ENCODE measurements at places on chromosomes 4 and X.

- DNase-seq, result no peak
Observed at GRCh38 chrX:153731117-153731844, 6.6 kb downstream of the ABCD1 start.

- DNase-seq, result no peak
Observed at GRCh38 chr4:151667048-151667447, 93.8 kb downstream of the GATB start.

DNA sequence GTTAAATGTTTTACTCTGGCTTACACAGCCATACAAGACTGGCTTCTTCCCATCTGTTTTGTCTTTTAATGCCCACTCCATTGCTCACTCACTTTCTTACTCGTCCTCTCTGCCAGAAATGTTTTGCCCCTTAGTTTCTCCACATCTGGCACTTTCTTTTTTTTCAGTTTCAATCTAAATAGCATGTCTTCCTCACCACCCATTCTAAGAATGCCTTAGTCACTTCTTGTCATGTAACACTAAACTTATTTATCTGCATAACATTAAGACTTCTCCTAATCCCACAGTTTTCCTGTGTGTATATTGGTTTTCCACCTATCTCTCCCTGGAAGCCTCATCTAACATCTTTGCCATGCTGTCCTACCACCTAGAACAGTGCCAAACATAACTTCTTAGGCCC lies 119.3 kb downstream of the ADAMTS3 start:
- no peak for DNase-seq

DNA sequence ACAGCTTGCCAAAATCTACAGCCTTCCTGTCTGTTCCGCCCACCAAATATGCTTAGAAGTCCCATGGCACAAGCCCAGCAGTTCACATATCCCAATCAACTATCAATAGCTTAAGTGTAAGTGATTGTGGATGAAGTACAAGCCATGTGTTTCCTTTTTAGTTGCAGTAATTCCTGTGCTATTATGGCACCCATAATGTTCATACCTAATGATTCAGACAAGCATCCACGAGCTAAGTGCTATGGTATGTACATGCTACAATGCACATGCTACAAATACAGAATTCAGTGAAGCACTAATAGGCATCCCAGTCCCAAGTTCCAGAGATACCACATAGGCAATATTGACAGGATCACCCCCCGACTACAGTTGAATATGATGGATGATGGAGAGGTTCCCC lies 94.5 kb downstream of the PCDH19 start:
- no peak for DNase-seq

- no peak for DNase-seq
Observed at GRCh38 chr4:38921151-38921550, 53.5 kb downstream of the FAM114A1 start.

All from activated CD4-positive, CD25-positive, alpha-beta regulatory T cell treated with anti-CD3 and anti-CD28 coated beads, Interleukin-2, amount 50 U/mL, for 16 hours (primary cell).